ENCODE measurements at places on chromosomes 11 and 22.

DNA sequence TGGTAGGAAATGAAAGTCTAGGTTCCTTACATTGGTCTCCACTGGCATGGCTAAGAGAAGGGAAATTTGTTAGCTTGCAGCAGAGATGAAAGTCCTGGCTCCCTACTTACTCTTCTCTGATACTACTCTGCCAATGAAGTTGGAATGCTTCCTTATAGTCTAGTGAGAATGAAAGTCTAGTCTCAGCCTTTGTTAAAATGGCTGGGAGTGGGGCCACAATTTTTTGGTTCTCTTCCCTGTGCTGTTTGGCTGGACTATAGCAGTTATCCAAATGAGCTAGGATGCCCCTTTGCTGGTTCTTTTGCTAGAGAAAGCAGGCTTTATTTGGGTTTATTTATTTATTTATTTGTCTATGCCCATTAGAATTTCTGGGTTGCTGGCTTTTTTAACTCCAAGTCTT is 414.3 kb downstream of the AASDHPPT start:
- no peak for DNase-seq

DNA sequence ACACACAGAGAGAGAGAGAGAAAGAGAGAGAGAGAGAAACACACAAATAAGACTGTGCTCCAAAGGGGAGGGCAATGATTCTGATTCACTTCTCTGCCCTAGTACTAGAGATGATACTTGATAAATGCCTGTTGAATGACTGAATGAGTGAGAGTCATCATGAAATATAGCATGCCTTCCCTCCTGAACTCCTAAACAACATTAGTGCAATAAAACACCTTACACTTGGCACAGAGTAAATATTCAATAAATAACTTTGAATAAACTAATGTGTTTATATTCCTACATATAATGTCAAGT is 511.2 kb upstream of the RAG2 start:
- DNase-seq: peak; percentile 38

- DNase-seq: no peak
These were observed 2.0 kb upstream of the B3GAT1 start for GRCh38 chr11:134413826-134414731.

DNA sequence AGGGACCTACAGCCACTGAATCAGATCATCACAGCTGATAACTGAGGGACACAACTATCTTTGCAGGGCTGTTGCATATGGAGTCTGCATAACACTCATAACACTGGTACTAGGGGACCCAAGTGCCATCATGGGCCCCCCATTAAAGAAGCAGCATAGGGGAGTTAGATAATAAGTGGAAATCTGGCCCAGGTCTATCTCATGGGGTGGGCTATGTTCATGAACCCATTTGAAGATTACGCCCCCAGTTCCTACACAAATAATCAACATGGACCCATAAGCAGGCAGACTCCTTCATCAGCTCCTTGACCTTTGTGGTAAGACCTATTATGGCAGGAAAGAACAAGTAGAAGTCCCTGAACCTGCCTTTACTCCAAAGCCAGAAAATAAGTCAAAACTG is 48.8 kb downstream of the ASCL2 start:
- DNase-seq: no peak

GRCh38 chr11:57116654-57117053 is 65.1 kb upstream of the LRRC55 start:
- peak; percentile 59 for DNase-seq

- DNase-seq: peak; percentile 26
These were observed 5.2 kb downstream of the SBF1 start for GRCh38 chr22:50469377-50470305.

- DNase-seq: peak; percentile 87
These were observed at the start of gene ALG9 for GRCh38 chr11:111870886-111871692. Gene ALG9 (minus strand): TSS chr11:111871581. CDS start chr11:111871482, 99 bp downstream.

GRCh38 chr11:12968826-12969225 is 40.3 kb upstream of the RASSF10 start:
- DNase-seq: no peak

DNA sequence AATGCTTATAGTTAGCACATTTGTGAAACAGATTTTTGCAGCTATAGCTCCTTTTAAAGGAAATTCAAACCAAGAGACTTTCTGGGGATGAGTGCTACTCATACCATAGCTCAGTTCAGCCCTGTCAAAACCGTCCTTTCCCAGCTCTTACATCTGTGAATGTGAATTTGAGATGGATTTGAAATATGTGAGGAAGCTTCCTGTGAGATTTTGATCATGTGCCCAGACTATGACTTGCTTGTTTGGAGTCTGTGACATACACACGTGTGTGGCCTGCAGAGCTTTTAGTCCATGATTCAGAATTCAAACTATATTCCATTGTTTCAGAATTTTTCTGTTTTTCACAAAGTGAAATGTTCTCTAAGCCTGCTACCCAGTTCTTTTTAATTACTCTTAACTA is 4.4 kb upstream of the MMP1 start:
- peak; percentile 98 for DNase-seq

- no peak for DNase-seq
These were observed 87.8 kb downstream of the FBXO7 start for GRCh38 chr22:32562401-32562800.

- peak; percentile 19 for DNase-seq
These were observed 46.7 kb upstream of the INCENP start for GRCh38 chr11:62077132-62077531.

GRCh38 chr11:126914166-126914565 is 86.4 kb downstream of the KIRREL3 start:
- DNase-seq: no peak

DNA sequence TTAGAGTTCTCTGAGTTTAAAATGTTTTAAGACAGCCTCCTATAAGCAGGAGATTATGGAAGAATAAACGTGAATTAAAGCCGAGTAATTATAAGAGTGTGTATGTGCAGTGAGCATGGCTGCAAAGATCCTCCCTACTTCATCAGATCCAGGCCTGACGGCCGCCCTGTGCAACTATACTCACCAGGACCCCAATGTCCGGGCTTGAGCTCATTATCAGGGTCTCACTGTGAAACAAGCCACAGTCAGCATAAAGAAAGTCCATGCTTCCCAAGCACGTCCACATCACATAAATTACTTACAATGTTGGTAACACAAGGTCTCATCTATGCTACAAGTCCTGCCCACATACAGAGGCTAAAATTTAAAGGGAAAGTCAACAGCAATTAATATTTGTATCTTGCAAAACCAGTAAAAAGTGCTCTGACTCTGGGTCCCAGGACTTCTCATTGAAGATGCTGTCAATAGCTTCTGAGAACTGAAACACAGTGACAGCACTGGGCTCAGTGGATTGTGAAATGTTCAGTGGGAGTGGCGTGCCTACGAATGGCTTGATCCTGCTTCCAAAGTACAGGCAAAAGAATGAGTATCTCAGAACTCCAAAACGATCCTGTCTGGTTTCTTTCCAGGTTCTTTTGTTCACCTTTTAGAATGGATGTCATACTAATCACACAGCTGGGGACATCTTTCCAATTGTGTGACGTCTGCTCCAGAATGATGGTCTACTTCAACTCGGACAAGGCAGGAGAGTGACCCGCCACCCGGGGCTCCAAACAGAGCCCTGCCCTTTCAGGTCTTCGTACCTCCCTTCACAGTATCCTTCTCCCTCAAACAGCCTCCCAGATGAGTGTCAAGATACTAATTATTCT is 72.1 kb upstream of the ARFGAP3 start:
- no peak for DNase-seq

GRCh38 chr11:41316751-41317150 is 142.7 kb downstream of the LRRC4C start:
- peak; percentile 66 for DNase-seq

GRCh38 chr11:79013509-79013908 is 427.3 kb downstream of the TENM4 start:
- DNase-seq: peak; percentile 37

- no peak for DNase-seq
These were observed 6.9 kb downstream of the TSPAN32 start for GRCh38 chr11:2308713-2309112.

GRCh38 chr11:104198576-104198975 is 34.6 kb upstream of the PDGFD start:
- peak; percentile 42 for DNase-seq

DNA sequence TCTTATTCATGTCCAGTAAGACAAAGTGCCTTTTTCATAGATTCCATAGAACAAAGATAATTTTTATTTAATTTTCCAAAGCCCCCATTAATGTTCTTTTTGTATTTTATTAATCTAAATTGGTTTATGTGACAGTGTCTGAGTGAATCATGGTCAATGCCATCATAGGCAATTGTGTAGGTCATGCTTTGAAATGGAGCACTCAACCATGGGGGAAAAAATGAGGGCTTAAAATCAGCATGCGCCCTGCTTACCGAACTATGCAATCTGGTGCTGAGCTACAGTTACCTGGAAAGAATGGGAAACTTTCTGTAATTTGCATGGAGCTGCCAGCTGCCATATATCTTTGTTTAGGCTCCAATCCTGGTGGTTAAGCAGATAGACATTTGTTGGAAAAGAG is 28.4 kb upstream of the RAB38 start:
- no peak for DNase-seq

- DNase-seq: peak; percentile 2
These were observed 17.4 kb downstream of the CEP164 start for GRCh38 chr11:117345039-117345438.

DNA sequence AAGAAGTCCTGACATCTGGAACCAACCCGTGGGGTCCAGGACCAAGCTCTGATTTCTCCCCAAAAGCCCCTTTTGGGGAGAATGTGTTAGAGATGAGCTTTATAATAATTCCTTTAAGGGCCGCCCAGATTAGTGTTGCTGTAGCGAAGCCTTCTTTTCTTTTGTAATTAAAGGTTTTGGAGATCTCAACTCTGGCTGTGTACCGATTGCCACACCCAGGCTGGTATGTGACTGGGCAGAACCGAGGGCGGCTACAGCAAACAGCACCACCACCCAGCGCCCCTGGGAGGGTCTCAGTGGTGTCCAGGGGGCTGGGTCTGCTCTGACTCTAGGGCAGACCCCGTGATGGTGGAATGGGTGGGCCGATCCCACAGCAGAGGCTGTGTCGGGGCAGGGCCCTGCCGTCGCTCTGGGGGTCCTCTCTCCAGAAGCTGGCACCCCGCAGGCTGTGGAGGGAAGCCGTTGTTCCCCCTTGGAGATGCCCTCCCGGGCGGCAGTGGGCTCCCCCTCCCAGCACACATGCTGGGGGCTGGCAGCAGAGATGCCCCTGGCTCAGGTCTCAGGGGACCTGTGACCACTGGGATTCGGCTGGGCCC is 31.0 kb downstream of the TPCN2 start:
- no peak for DNase-seq

GRCh38 chr11:93031386-93031785 is 61.9 kb downstream of the MTNR1B start:
- no peak for DNase-seq

- DNase-seq: peak; percentile 43
These were observed 39.2 kb downstream of the KDM2A start for GRCh38 chr11:67158221-67158620.

DNA sequence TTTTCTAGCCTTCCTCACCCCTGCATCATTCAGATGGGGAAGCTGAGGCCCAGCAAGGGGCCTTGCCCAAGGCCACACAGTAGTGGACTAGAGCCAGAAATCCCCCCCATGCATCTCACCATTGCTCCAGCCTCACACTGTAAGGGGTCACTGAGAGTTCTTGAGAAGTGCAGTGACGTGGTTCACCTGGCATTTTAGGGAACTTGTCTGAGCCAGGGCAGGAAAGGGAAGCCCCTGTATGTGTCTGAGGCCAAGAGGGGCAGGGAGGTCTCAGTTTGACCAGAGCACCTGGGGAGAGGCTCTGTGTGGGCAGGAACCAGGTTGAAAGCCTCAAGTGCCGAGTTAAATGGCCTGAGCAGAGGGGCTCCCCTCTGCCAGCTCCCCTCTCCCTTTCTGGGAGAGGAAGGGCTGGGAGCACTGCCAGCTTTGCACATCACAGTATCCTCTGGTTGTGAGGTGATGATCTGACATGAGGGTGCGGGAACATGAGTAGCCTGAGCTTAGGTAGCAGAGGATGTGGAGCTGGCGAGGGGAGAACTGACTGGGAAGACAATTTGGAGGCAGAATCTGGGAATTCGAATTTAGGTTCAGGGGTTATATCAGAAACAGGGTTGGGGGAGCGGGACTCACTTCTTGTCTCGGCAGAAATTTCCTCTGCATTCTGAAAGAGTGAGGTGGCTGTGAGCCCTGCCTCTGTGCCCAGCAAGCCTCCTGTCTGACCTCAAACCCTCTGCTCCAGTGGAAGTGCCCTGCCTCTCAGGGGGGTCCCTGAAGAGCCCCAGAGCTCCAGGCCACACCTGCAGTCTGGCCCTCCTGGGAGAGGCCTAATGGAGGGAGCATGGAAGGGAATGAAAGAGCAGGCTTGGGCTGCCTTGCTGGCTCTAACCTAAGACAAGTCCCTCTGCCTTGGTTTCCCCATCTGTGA is 14.6 kb downstream of the ARHGEF17 start:
- DNase-seq: no peak

DNA sequence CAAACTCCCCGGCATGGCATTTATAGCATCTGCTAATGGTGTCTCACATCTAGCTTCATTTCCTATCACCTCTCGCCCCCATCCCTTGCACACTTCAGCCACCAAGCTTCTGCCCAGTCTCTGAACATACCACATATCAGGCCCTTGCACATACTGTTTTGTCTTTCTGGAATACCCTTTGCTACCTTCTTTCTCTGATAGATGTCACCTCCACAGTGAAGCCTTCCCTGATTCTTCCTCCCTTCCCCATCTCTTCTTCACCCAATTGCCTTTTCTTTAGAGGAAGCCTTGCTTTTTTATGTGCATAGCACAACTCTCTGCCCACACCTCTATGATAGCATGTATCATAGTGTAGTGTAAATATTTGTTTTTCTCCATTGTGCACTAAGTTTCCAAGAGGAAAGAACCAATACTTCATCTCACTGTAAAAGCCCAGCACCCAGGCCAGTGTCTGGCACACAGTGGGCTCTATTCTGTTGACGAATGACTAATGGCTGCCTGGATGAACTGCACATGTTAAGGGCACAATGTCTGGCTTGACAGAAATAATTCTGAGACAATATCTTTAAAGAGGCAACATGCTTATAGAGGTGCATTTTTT is 27.8 kb downstream of the P4HA3 start:
- DNase-seq: no peak

DNA sequence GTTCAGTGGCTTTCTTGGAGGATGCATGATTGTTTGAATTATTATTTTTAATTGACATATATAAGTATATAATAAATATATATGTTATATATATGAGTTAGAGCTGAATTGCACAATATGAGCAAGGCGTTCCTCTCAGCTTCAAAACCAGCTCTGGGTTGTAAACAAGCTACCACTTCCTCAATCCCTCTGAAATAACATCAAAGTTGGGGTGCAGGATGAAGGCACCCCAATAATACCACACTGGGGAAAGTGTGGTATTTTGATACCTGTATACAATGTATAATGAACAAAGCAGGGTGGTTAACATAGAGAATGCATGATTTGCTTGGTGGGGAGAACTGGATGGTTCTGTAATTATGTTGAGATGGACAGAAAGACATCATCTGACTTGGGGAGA is 1.7 kb upstream of the SORL1 start:
- no peak for DNase-seq

DNA sequence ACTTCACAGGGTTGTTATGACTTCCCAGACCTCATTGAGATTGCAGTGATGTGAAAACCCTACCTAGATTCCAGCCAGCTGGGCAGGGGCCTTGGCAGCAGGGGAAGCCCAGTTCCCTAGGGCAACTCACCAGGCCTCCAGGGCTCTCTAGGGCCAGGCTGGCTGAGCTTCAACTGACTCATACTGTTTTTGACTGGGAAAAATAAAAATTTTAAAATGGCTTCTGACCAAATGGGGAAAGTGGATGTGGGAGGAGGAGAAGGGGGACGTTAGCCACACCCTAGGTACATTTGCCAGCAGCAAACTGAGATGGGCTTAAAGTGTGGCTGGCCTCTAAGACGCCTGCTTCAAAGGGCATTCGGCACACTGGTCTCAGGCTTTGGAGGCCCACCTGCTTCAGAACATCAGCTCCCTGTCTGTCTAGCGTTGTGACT is 39.0 kb downstream of the BMAL1 start:
- peak; percentile 24 for DNase-seq

All from fibroblast of skin of abdomen (primary cell).